NB4 (cell line): ENCODE measurements at places on chromosomes 2 and 18.

DNA sequence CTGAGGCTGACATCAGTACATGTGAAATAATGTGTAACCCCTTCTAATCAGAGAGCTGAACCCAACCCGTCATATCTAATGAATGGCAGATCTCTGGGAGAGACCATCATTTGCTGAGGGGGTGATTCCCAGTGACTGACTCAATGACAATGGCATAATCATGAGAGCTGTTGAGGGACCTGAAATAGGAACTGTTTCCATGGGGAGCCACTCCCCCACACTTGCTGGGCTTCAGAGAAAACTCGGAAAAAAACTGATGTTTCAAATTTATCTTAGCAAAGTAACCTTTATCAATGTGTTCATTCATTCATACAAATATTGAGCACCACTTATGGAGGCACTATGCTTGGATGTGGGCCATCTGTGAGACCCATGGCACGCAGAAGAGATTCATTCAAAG lies 93.4 kb upstream of the ZBTB14 start:
- DNase-seq = no peak

DNA sequence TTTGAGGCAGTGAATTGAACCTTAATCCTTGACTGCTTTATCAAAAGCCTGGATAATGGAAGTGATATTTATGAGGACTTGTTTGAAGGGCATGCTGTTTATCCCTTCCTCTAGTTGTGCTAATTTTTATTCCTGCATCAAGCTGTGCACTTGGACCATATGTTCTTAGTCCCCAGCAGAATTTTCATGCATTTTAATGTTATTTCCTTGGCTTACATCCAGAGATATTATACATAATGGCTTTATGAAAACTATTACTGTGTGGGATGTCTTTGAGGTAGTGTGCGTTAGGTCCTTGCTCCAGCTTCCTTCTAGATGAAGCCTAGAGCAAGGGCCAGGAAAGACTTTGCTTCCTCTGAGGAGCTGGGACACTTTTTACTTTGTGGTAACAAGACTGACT lies 378.4 kb downstream of the LPIN1 start:
- DNase-seq = no peak

DNA sequence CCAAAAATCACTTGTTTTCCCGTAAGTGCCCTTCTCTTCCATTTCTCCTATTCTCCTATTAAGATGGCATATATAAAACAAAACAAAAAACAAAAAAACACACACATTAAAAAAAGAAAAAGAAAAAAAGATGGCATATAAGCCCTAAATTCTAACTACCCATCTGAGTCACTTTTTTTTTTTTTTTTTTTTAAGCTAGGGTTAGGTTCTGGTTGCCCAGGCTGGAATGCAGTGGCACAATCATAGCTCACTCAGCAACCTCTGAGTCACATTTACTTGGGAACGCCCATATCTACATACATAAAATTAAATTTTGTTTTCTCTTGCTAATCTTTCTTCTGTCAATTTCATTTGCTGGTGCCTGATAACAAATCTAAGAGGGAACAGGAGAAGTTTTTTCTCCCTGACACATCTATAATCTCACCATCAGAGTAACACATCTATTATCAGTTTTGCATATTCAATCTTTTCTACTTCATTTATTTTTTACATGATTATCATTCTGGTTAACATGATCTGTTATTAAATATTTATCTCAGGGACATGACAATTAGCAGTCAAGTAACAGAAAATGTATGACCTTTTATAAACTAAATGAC lies 52.1 kb downstream of the EEF1B2 start:
- no peak for DNase-seq

- DNase-seq = no peak
These were observed 414.3 kb upstream of the RGPD4 start for GRCh38 chr2:107412209-107412904.

DNA sequence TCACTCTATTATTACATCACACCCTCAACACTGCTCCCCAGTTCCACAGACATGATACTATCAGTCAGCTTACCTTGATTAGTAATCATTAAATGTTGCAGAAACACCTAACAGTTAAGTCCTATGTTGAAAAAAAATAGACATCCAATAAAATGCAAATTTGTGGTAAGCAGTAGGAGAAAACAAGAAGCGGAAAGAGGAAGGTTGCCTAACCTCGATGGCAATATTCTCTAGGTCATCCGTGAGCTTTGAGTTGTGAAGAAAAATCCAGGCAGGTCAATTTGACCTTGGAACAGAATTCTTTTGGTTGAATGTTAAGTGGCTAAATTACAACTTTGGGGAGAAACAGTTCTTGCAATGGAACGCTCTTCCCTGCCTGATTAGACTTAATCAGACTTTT lies 264.4 kb downstream of the AFF3 start:
- DNase-seq = peak; percentile 37
